GM18507 (cell line): ENCODE measurements at places on chromosomes 12 and 14.
A peak's percentile ranks its signal among the peaks of the same experiment; 100 is the strongest.

- DNase-seq, result no peak
These were observed 883.0 kb upstream of the FLRT2 start for GRCh38 chr14:84646786-84647500.

DNA sequence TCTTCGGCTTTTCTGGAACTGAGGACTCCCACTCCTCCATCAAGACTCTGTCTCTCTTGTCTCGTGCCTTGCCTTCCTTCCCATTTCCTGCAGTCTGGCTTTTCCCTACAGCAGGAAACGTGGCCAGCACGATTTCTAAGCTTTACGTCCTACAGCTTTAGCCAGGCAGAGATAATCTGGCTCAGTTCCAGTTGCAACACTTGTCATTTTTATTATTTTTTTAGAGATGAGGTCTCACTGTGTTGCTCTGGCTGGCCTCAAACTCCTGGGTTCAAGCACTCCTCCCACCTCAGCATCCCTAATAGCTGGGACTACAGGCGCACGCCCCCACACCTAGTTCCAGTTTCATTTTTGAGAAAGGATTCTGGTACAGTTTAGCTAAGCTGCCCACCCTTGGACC lies 19.9 kb downstream of the CALM1 start:
- no peak for DNase-seq

GRCh38 chr12:26369588-26369987 lies 174.2 kb downstream of the SSPN start:
- no peak for DNase-seq

- DNase-seq, result no peak
These were observed 224.9 kb upstream of the SLC16A7 start for GRCh38 chr12:59370933-59371332.

DNA sequence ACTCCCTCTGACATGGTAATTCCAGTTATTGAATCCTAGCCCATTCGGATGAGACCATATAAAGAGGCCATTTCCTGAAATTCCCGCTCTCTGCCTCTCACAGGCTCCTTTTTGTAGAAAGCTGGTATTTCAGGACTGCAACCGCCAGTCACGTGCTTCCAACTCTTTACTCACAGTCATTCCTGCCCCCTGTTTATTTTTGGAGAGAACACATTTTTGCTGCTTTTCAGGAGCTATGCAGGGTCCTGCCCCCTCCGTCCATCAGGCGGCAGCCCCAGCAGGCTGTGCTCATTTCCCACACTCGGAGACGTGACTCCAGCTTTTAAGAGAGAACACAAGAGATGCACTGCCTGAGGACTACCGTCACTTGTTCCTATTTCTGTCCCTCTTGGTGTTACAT lies 26.8 kb downstream of the IFT43 start:
- no peak for DNase-seq

- no peak for DNase-seq
These were observed 50.9 kb downstream of the BTBD7 start for GRCh38 chr14:93281937-93282336.

DNA sequence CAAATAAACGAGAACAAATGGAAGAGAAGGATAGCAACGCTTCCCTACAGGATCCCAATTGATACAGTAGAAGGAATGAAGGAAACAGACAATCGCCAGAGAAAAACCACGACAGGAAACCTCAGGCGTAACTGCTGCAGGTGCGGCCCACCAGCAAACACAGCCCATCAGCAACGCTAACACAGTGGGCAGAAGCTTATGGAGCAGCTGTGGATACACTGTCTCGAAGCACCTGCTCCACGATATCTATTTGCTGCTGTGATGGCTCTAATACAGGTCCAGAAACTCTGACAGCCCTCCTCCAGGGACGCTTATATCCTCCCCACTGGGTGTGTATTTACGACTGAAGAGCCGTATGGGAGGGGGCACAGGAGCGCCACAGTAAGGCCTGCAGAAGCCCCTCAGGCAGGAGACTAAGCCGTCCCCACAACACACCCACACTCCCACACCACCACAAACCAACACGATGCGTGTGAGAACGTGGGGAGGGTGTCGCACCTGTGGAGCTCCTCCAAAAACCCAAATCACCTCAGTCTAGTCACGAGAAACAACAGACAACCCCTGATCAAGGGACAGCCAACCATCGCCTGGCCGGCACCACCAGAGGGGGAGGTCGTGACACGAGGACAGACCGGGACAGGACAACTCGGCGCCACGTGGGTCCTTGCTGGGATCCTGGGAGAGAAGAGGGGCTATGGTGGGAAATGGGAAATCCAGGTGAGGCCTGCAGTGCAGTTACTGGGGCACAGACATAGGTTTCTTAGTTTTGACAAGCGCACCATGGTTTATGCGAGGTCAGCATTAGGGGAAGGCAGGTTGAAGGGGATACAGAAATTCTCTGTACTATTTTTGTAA lies 24.0 kb downstream of the POLE start:
- DNase-seq, result no peak

- DNase-seq, result no peak
These were observed 28.1 kb downstream of the PIGH start for GRCh38 chr14:67571991-67572323.

DNA sequence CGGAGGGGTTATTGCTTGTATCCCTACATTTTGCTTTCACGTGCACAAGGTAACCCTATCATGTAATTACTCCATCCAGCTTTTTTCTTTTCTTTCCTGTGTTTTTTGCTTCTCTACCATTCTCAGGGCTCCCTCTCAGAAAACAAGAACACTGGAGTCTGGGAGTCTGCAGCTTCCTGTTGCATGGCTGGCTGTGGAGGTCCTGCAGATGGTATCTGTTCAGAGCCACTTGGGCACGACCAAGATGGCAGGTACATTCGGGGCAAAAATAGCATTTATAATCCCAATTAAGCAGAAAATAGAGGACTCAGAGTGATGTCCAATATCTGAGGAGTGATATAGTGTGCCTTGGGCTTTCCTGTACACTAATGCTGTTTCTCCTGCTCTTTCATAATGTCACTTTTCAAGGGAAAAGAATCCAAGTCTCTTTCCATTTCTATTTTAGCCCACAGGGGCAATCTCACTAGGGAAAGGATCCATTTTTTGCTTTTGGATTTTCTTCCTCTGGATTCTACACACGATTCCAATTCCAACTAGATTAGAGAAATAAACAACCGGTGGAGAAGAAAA lies 3.2 kb upstream of the NUMB start:
- DNase-seq, result no peak

DNA sequence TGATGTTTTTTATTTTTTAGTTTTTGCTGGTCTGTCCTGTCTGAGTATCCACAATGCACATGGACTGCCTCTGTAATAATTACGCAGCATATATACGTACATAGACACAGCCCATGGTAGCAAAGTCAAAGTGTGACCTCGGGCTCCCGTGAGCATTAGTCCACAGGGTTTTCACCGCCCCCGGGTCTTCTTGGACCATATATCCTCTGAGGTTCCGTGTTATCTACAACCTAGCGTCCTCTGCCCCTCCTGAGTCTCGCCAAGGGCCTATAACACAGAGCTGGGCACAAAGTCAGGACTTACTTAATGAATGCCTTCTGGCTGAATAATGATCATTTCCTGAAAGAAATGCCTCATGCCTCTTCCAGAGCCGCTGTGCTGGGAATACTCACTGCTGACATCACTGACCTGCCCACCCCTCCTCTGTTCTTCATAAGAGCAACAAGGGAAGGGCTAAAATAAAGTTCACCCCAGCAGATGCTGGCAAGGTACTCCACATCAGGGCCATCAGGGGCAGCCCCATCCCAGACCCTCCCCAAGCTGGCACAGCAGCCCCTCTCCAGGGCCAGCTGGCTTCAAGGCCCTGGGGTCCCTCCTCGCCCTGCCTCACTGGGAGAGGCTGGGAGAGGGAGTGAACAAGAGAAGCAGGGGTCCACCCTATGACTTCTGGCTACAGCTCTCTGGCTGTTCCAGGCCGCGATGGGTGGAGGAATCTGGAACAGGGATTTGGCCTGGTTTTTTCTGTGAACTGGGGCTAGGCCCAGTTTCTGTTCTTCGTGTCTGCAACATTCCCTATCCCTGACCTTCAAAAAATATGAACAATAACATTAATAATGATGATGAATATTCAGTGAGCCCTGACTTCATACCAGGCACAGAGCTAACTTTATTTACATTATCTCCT lies 7.9 kb downstream of the HDAC7 start:
- no peak for DNase-seq

GRCh38 chr12:77167801-77168200 lies 102.4 kb upstream of the E2F7 start:
- DNase-seq, result no peak

DNA sequence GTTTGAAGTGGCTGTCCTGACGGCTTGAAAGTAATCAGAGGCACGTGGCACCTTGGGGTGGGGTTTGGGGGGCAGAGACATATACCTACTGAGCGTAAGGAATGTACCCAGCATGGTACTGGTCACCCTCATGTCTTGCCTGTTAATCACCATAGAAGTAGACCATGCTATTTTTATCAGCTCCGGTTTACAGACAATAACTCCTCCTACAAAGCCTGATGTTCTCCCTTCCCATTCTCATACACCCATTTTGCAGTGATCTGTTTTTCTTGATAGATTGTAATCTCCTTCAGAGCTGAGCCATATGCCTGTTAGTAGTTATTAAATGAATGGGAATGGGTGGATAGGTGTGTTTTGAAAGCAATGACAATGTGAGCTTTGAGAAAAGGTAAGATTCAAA lies 10.5 kb downstream of the EVL start:
- DNase-seq, result no peak

- DNase-seq, result no peak
These were observed 36.8 kb downstream of the DAD1 start for GRCh38 chr14:22552001-22552826.

- no peak for DNase-seq
These were observed 577.5 kb upstream of the FBXO33 start for GRCh38 chr14:40009771-40010170.

DNA sequence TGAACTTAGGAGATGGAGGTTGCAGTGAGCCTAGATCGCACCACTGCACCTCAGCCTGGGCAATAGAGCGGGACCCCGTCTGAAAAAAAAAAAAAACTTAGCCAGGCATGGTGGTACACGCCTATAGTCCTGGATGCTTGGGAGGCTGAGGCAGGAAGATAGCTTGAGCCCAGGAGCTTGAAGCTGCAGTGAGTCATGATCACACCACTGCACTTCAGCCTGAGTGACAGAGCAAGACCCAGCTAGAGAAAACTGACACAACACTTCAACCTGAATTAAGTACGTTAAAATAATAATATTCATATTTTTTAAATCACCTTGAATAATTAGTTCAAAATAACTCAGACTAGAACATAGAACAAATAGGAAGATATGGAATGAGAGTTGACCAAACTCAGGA lies 5.7 kb upstream of the CATSPERB start:
- no peak for DNase-seq

GRCh38 chr14:50734950-50735695 lies 67.0 kb upstream of the SAV1 start:
- no peak for DNase-seq

DNA sequence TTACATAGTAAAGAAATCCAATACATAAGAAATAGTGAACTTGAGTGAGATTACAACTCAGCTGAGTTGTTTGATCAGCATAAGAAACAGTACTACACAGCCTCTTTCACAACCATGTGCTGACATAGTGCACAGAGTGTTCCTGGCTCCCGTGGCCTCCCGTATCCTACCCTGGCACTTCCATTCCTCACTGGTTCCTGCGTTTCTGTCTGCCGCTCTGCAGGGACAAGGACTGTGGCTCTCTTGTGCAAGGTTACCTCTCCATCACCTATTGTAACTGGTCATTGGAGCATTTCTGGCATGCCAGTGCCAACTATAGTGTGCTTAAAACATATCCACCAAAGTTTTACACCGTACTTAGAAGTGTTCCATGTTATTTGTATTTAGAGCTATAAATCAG lies 46.3 kb upstream of the PCED1B start:
- no peak for DNase-seq

- peak; percentile 44 for DNase-seq
These were observed 40.0 kb downstream of the PEBP1 start for GRCh38 chr12:118175823-118176447.

DNA sequence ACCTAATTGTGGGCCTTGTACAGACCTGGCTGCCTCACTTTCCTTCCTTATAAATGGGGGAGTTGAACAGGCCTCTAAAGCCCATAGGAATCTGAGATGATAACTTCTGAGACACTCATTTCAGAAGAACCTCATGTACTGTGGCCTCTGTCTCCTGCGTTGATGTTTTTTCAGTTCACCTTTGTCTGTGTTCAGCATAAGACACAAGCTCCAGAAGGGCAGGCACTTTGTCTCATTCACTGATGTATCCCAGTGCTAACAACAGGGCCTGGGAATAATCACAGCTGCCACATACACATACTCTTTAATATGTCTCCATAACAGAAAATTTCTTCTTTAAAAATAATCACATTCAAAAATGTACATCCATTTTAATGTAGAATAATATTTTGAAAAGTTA lies 3.3 kb downstream of the FGD6 start:
- no peak for DNase-seq

GRCh38 chr14:71474301-71475265 lies 457.6 kb upstream of the RGS6 start:
- no peak for DNase-seq

DNA sequence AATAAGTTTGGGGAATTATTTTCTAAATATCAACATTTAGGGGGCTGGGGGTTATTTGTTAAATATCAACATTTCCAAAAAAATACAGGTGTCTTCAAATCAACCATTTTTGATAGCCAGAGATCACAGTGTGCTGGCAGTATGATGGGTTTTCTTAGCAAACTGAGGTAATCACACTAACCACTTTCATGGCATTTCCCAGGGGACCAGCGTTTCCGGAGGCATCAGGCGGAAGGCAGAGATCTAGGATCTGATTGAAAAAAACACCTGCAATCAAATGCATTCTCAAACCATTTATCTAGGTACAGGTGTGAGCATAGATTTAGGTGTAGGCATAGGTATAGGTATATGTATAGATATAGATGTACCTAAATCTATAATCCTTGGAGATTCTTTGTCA lies 34.6 kb downstream of the GLRX5 start:
- no peak for DNase-seq

DNA sequence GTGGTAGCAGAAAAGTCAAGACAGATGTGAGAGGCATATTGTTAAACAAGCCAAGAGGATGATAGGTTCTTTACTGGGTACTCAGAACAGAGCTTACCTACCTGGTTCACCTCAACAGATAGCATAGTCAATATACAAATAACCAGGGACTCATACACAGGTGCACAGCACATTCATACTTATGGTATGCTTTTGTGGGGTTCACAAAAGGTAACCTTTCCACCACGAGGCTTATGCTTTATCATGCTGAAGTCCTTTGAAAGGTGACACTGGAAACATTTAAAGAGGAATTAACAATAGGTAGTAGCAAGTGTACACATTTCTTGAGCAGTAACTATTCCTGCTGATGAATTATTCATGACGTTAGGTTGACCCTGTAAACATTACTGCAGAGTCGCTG lies 42.2 kb upstream of the MBIP start:
- DNase-seq, result no peak

DNA sequence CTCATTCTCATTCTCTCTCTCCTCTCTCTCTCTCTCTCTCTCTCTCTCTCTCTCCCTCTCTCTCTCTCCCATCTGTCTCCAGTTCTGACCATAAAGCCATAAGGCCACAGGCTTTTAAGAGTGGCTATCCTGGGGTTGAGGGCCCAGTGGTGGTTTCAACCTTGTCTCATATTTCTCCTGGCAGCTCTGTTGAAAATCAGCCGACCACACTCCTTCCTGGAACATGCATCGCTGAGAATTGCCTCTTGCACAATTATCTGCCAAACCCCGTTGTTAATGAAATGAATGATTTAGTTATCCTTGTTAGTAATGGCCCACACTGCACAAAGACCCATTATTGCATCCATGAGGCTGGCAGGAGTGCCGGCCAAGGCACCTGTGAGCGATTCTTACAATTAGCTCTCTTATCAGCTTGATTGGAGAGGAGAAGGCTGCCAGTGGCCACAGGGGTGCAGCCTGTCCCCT lies 30.4 kb upstream of the KCNA5 start:
- no peak for DNase-seq

GRCh38 chr12:53601296-53601847 lies 24.8 kb downstream of the ATF7 start:
- no peak for DNase-seq
